CD4-positive, alpha-beta memory T cell (primary cell): ENCODE measurements at places on chromosomes 3 and 15.
A peak's percentile ranks its signal among the peaks of the same experiment; 100 is the strongest.

- DNase-seq: no peak
Observed at GRCh38 chr15:75205064-75205395, 3.3 kb downstream of the C15orf39 start.

DNA sequence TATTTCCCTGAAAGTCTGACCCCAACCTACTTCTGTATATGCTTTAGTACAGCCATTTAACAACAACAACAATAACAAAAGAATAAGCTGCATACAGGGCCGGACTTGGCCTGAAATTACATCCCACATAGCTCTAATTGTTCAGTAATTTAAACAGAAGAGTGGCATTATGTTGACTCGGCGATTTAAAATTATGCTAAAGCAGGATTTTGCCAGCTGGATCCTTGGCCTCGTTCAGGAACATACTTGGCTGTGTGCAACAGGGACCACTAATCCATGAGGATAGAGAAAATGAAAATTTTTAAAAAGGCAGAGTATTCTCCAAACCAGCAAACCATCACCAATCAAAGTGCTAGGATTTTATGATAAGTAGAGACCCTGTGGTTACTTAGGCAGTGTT lies 433.1 kb upstream of the RBMS3 start:
- DNase-seq: no peak

DNA sequence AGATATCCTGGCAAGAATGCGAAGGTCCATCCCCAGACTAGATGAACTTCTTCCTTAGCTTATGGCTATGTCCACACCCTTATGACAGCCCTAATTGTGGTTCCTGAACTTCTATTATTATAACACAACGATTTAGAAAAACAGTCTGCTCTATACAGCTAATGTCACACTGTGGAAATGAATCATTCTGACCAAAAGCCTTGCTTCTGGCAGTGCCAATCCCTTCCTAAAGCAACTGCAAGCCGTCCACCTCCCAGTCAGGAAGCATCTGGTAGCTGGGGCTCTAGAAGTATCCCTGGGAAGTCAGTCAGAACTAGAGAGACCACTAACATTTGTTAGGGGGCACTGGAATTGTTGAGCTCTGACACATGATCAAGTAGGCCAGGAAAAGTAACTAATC lies 45.0 kb downstream of the MYO5A start:
- no peak for DNase-seq

DNA sequence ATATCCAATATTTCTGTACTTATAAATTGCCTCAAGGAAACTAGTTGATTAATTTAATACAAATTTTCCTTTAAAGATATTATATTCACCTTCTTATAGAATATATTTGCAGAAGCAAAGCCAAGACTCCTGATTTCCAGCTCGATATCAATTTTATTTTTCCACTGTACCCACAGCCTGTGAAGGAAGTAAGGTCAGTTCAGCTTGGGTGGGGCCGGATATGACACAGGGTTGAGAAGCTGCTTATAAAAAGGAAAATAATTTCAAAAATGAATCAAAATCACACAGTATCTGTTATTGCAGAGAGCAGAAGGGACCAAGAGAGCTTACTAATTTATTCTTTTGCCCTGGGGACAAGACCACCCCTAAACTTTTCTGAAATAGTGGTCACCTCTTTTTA lies 491.4 kb downstream of the TUSC7 start:
- no peak for DNase-seq

DNA sequence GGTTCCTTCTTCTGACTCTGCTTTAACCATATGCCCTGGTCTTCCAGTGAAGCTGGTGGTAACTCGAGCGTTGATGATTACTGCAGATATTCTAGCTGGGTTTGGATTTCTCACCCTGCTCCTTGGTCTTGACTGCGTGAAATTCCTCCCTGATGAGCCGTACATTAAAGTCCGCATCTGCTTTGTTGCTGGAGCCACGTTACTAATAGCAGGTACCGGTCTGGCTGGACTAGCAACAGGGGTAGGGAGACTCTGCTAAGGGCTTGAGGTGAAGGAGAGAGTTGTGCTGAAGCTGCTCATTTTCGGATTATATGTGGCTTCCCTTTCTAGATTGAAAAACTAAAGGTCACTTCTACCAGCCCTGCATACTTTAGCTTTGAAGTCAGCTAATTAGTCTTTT lies 16.8 kb downstream of the CLDN16 start:
- no peak for DNase-seq

DNA sequence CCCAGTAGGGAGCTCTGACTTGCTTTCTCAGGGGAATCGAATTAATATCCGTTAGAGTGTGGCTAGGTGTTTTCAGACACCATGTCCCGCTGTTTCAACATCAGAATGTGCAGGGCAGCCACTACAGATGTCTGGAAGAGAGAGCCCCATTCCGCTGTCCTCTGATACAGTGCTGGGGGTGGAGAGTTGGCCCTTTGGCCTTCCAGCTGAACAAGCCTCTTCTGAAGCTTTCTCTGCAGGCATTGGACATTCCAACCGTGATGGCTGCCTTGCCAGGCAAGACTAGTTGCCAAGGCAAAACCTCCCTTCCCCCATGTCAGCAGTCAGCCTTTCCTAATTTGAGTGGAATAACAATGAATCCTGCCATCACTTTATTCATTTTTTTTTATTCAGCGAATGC lies 1.5 kb downstream of the FAH start:
- no peak for DNase-seq

DNA sequence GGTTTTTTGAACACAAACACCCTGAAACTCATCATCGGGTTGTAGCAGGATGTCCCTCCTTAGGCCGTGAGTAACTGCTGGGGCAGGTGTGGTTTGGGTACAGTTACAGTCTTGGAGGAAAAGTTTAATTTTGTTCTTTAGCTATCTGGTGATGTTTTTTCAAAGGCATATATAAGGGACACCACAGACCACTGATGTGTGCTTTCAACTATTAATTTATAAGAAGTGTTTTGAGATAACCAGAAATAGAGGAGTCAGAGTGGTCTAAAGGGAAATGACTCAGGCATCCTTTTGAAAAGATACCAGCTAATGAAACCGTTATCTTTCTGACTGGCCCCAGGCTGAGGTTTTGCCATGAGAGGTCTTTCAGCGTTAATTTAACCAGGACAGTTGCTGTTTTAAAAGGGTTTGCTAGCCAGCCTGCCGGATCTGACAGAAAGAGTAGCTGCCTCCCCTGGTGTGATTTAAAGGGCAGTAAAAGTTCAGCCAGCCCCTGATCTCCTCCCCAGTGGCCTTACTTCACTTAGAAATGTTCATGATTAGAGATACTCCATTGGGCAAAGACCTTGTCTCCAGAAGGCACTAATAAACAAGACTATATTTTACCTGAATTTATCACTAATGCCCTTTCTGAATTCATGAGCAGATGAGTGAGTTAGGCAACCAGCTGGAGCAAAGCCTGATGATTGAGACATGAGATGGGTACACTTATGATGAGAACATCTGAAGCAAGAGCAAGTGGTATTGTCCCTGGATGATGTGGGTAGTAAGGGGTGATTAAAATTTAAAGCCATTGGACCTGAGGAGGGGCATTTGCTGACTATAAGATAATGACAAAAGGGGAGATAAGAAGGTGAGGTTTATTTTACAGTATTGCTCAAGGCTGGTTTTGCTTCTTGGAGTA lies 482.5 kb upstream of the TBL1XR1 start:
- DNase-seq: no peak

GRCh38 chr3:184737641-184738505 lies 26.0 kb upstream of the MAGEF1 start:
- DNase-seq: no peak

DNA sequence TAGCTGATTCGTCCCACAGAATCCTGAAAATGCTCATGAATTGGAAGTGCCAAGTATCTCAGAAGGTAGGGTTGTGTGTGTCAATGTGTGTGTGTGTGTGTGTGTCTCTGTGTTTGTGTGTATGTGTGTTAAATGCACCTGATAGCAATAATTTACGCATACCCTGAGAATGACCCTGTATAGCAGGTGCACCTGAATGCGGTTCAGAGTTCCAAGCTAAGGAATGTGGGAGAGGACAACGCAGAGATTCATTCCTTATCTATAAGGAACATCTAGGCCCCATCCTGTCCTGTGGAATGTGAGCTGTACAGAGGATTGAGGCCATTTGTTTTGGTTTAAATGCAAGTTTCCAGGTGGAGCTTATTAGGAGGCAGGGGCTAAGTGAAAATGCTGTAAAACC lies 49.1 kb upstream of the NEDD4 start:
- DNase-seq: no peak

DNA sequence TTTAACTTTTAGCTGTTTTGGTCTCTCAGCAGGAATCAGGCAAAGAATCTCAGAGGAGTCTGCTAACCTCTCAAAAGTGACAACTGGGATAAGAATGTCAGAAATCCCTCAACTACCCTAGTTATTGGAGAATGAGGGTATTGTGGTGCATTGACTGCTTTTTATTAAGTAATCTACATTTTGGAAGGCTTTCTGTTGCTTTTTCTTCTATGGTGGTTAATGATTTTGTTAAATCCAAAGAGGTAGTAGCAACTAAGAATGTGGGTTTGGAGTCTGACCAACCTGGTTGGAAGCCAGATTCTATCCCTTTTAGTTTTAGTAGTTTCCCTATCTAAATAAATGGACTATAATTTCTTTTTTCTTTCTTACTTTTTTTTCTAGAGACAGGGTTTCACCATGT lies 94.7 kb upstream of the RNF7 start:
- no peak for DNase-seq

GRCh38 chr3:7813365-7813764 lies 688.3 kb upstream of the LMCD1 start:
- no peak for DNase-seq

GRCh38 chr3:61812517-61812916 lies 251.1 kb downstream of the PTPRG start:
- no peak for DNase-seq

DNA sequence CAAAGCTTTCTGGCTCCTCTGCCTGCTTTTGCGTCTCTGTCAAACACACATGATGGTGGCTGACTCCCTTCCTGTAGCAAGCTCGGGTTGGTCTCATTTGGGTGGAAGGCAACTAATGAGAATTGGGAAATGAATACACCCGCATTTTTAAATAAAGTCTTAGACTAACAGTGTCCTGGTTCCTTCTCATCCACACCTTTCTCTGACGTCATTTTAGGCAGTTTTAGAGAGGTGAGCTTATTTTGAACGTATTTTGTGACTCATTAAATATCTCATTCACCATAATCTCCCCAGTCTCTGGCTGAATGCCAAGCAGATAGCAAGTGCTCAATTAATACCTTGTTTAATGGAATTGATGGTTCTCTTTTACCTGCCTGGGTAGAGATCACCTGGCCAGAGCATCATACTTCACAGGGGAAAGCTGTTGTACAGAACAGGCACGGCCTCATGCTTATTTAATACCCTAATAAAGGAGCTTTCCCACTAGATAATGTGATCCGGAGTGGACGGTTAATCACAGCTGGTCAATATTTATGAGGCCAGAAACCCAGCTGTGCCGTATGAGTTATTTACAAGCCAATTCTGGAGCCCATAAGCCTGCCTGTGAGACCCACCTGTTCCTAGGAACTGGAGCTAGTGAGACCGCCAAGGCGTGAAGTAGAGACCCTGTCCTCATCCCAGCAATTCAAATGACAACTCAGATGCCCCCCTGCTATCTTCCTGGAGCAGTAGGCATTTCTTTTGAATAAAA lies 149.7 kb upstream of the PROK2 start:
- DNase-seq: no peak

DNA sequence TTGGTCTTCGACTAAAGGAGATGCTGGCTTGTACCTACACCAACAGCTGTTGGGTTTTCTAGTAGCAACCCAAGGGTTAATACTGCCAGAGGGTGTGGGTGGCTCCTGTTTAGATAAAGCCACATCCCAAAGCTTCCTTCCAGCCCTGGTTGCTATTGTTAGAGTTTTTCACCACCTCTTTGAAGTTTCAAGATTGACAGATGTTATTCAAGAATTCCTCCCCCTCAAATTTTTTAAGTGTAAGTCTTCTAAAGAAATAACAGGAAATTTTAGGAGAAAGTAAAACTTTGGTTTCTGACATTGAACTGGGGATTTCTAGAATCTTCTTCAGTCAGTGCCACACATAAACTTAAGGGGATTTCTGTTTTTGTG lies 60.9 kb downstream of the TGFBR2 start:
- DNase-seq: peak; percentile 36

GRCh38 chr3:132261506-132261905 lies 55.7 kb upstream of the ACP3 start:
- DNase-seq: no peak

- DNase-seq: peak; percentile 95
Observed at GRCh38 chr15:41894791-41895463, 1.1 kb upstream of the SPTBN5 start.

DNA sequence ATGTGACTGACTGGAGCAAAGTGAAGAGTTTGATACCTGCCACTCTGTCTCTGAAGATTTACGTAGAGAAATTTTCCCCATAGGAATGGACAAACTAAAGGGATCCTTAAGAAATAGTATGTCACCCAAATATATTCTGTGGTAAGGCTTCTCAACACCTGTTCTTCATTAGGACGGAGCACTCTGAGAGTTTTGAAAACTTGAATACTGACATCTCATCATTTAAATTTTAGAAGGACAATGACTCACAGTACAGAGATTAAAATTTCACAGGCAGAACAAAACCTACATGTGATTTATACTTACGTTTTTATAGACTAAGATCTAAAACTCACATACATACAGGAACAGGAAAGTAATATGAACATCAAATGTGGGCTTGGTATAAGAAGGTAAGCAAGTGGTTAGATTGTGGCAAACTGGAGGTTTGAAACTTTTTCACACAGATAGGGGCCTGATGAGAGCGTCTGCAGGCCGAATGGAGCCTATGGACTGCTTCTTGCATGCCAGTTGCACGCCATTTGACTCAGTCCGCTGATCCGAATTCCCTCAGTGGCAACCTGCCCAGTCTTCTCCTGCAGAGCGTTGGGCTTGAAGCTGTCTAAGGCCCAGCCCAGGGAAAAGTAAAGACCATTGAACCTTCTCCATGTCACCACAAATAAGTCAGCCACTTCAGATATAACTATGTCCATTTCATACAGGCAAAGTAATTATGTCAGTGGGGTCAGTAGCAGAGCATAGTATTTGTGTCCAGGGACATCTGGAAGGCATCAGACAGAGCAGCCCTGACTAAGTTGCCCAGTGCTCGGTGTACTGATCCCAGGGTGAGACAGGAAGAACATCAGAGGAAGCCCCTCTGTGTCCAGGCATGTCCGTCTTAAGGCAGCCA lies 45.7 kb downstream of the ZBTB38 start:
- DNase-seq: no peak

- DNase-seq: no peak
Observed at GRCh38 chr3:56902468-56903160, 100.9 kb upstream of the ARHGEF3 start.

GRCh38 chr3:20930034-20930433 lies 744.0 kb upstream of the SGO1 start:
- no peak for DNase-seq

DNA sequence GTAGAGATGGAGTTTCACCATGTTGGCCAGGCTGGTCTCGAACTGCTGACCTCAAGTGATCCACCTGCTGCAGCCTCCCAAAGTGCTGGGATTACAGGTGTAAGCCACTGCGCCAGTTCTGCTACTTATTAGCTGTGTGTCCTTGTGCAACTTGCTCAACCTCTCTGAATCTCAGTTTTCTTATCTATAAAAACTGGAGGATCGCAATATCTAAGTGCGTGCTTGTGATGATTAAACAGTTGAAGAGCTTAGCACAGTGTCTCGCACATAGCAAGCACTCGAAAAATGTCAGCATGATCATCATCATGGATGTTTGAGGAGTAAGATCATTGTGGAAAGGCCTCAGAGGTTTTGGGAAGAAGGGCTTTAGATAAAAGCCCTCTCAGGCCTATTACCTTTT lies 10.8 kb downstream of the CLCN2 start:
- no peak for DNase-seq

GRCh38 chr3:21766002-21766401 lies 15.0 kb upstream of the ZNF385D start:
- DNase-seq: no peak
